Fibroblast of skin of right quadriceps (primary cell): ENCODE measurements at places on chromosomes 12 and 14.

GRCh38 chr12:127205781-127206555 lies 1061.0 kb upstream of the TMEM132C start:
- DNase-seq = peak; percentile 3

GRCh38 chr12:124454735-124455134 lies 112.7 kb downstream of the NCOR2 start:
- peak; percentile 44 for DNase-seq

GRCh38 chr14:22332686-22333421 lies 256.2 kb downstream of the DAD1 start:
- DNase-seq = peak; percentile 12

DNA sequence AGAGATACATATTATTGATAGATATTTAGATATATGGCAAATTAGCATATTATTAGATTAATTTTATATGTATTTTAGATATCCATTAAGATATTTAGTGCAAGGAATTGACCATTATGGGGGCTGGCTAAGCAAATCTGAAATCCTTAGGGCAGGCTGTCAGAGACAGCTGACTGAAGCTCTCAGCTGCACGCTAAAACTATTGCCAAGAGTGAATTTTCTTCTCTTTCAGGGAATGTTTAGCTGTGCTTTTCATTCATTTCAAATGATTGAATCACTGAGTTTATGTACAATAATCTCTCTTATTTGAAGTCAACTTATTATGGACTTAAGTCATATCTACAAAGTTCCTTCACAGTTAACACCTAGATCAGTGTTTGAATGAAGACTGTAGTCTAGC lies 566.5 kb downstream of the LRFN5 start:
- no peak for DNase-seq

DNA sequence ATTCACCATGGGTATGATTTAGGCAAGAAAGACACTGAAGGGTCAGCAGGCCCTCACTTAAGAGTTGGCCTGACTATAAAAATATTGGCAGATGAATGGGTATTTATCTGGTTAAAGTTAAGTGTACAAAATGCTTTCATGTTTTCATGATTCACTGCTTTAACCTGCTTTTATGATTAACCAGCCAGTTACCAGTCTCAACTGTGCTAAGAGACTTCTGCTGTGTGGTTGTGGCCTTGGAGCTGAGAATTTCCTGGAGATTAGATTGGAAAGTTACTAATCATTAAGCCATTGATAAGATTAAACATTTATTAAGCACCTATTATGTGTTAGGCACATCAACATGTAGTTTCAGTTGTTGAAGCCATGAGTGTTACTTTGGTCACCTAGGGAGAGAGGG lies 68.9 kb downstream of the RASSF8 start:
- DNase-seq = no peak

GRCh38 chr12:29187756-29188155 lies 38.7 kb downstream of the FAR2 start:
- peak; percentile 10 for DNase-seq

DNA sequence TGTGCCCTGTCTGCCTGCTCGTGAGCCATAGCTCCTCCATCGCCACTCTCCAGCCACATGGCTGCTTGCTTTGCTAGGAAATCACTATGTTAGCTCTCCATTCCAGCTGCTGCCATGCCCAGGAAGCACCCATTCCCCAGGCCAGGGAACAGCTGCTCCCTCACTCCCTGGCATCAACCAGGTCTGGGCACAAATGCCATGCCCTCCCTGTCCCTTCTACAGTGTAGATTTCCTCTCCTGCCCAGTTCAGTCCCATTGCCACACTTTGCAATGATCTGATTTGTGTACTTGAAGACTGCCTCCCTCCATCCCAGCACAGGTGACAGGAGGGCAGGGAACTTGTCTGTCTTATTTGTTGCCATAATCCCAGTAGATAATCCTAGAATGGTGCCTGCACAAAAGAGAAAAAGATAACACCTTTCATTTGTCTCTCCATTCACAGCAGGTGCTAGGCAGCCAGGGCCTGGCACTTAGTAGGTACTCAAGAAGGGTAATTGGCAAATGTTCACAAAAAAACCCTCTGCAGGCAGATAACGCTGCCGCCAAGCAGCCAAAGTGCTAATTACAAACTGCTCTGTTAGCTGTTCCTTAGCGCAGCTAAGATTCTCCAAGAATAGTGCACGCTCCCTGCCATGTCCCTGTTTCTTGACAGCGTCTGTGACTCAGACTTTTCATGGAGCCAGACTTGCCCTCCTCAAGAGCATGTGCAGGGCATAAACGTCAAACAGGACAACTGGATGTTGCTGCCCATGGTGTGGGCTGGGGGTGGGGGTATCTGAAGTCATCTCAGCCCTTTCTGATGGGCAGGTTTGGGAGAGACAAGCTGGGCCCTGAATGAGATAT lies 69.1 kb downstream of the ARL6IP4 start:
- DNase-seq = peak; percentile 31
